ENCODE measurements at places on chromosomes 5 and 9. TPM values are rescaled to one million over a fixed set of nuclear protein-coding genes. Genes with fewer than 3 reads are reported as not detected.

Gene WDR38
- not detected for total RNA-seq

Gene FAM163B
- not detected for total RNA-seq

Gene SPATA6L
- not detected for total RNA-seq

- no peaks in the 10 kb centered on the region for H3K4me1 ChIP-seq
- no peaks in the 10 kb centered on the region for H3K27me3 ChIP-seq
- no peak for DNase-seq
- H3K36me3 ChIP-seq: no peaks in the 10 kb centered on the region
- H3K4me3 ChIP-seq: no peak overlapping the region
Measured at GRCh38 chr9:117218951-117219350, 195.9 kb downstream of the ASTN2 start.

GRCh38 chr5:132853790-132854189 lies 12.5 kb downstream of the GDF9 start:
- DNase-seq: no peak
- no peak overlapping the region for H3K4me3 ChIP-seq

GRCh38 chr5:2415678-2416077 lies 335.8 kb downstream of the IRX2 start:
- no peaks in the 10 kb centered on the region for H3K4me1 ChIP-seq
- no peak overlapping the region for H3K4me3 ChIP-seq
- H3K27ac ChIP-seq: no peak overlapping the region
- no peak for DNase-seq

GRCh38 chr5:15757619-15758018 lies 257.6 kb downstream of the FBXL7 start:
- H3K27ac ChIP-seq: no peak overlapping the region
- no peak for DNase-seq
- no peak overlapping the region for H3K4me3 ChIP-seq
- H3K27me3 ChIP-seq: no peaks in the 10 kb centered on the region

DNA sequence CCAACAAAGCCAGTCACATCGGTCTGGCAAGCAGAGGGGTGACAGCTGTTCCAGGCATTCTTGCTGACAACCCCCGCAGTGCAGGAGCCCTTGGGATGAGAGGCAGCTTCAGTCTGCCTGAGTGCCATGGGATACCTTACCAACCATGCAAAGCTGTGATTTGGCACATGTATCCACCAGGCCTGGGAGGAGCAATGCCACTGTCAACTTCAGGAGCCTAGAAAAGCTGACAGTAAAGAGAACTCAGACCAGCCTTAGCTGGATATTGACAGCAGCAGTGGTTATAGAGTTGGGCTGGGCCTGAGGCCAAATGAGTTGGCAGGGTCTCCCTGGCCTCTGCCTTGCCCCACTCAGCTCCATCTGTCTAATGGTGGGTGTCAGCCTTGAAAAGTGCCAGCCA lies 10.1 kb upstream of the PLPPR1 start:
- no peaks in the 10 kb centered on the region for H3K36me3 ChIP-seq
- no peak overlapping the region for H3K4me3 ChIP-seq
- no peak for DNase-seq
- H3K4me1 ChIP-seq: no peaks in the 10 kb centered on the region

GRCh38 chr5:137700282-137700680 lies 35.6 kb downstream of the KLHL3 start:
- H3K27ac ChIP-seq: no peak overlapping the region
- H3K4me3 ChIP-seq: no peak overlapping the region
- DNase-seq: no peak
- no peaks in the 10 kb centered on the region for H3K36me3 ChIP-seq
- no peaks in the 10 kb centered on the region for H3K4me1 ChIP-seq

DNA sequence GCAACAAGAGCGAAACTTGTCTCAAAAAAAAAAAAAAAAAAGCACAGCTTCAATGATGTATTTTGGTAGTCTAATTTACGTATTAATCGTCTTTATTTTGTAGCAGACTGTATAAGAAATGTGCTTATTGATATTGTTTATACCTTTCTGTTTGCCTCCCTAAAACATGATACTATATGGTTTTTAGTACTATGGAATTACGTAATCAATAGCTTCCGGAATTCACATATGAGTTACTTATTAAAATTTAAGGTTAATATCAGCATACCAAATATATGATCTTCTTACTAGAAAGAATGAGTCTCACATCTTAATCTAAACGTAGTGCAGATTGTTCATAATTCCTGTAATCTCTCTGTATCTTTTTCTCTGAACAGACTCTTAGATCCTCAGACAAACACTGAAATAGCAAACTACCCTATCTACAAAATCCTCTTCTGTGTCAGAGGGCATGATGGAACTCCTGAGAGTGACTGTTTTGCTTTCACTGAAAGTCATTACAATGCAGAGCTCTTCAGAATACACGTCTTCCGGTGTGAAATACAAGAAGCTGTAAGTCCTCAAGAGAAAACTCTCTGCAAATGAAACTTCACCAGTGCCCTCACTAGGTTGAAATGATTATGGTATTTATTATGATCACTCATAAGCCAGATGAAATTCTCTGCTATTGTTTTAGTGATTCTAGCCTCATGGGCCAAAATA lies 44.4 kb upstream of the GPR21 start:
- peaks cover 26% of the 10 kb centered on the region for H3K36me3 ChIP-seq
- no peak overlapping the region for H3K27ac ChIP-seq
- no peak for DNase-seq

DNA sequence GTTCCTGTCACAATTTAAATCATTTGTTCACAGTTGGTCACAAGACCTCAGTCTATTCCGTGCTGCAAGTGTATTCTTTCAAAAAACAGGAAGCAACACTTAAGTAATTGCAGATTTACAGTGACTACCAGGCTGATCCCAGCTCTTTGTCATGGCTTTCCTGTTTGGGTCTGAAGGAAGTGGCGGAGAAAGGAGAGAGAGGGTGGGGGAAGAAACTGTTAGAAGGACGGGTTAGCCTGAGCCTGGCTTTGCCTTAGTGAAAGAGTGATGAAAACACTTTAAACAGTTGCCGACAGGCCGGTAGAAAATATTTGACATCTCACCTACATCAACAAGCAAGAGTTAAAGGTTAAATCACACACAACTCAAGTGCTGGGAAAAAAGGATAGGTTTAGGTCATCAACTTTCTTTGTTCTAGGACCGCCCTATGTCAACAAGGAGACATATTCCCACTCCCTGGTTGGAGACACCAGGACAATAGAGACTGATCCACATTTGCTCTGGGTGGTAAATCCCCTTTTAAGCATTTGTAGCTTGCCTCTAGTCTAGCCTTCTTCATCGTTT lies 102.2 kb upstream of the DAB2 start:
- H3K4me3 ChIP-seq: no peak overlapping the region
- DNase-seq: peak; percentile 34
- H3K4me1 ChIP-seq: peaks cover 24% of the 10 kb centered on the region
- no peaks in the 10 kb centered on the region for H3K27me3 ChIP-seq
- peak overlapping the region; percentile 55 for H3K27ac ChIP-seq

DNA sequence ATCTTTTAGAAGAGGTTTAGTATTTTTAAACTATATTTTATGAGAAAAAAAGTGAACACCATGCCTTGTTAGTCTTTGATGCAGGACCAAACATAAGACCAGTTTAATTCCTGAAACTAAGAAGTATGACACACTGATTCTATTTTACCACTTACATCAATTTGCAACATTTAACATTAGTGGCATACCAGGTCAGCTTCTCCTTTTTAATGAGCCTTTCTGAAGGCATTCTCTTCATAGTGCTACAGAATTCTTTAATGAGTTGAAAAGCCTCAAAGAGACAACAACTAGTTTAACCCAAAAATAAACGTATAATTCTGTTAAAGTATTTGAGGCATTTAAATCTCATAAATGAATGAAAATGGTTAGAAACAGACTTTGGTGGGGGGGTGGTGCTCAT lies 28.2 kb downstream of the ARSB start:
- H3K36me3 ChIP-seq: peaks cover 15% of the 10 kb centered on the region
- H3K4me1 ChIP-seq: peaks cover 24% of the 10 kb centered on the region
- H3K4me3 ChIP-seq: no peak overlapping the region
- no peak for DNase-seq

DNA sequence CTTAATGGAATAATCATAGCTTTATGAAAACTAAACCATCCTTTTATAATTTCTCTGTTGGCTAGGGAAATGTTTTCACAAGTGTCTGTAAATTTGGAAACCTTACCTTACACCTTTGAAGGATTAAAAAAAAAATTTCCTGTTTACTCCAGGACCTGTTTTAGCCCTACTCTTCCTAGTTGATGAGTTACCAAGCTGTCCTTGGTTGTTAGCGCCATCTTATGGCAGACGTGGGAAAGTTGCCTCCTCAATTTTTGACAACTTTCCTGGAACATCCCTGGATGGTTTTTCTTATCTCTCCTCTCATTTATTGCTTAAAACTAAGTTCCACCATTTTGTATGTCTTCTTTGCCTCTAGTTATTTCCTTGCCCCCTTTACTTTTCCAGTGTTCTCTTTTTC lies 25.7 kb downstream of the ZSWIM6 start:
- H3K27me3 ChIP-seq: no peaks in the 10 kb centered on the region
- H3K27ac ChIP-seq: no peak overlapping the region
- H3K4me1 ChIP-seq: no peaks in the 10 kb centered on the region
- DNase-seq: no peak
- H3K4me3 ChIP-seq: no peak overlapping the region

GRCh38 chr5:178569485-178569884 lies 20.7 kb downstream of the COL23A1 start:
- no peaks in the 10 kb centered on the region for H3K27me3 ChIP-seq
- H3K27ac ChIP-seq: no peak overlapping the region
- H3K4me1 ChIP-seq: no peaks in the 10 kb centered on the region
